CD4-positive, alpha-beta T cell treated with Interleukin-6 for 4 hours (primary cell): ENCODE measurements at places on chromosomes 16 and 17.

GRCh38 chr16:79970551-79971236 lies 370.2 kb upstream of the MAF start:
- DNase-seq, result no peak

DNA sequence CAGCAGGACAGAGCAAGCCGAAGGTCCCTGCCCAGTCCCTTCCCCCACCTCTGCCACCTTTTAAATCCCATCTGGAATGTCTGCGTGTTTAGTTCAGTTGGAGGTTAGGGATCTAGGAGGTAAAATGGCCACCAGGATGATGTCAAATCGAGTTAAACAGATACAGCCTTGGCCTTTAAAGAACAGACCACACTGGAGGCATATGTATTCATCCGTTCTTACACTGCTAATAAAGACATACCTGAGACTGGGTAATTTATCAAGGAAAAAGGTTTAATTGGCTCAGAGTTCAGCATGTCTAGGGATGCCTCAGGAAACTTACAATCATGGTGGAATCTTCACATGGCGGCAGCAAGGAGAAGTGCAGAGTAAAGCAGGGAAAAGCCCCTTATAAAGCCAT lies 167.8 kb upstream of the CACNG5 start:
- DNase-seq, result no peak

- no peak for DNase-seq
Measured at GRCh38 chr17:59160157-59161025, 4.8 kb downstream of the PRR11 start.

- no peak for DNase-seq
Measured at GRCh38 chr16:74296104-74296431, 546 bp upstream of the PSMD7 start.

GRCh38 chr16:56787167-56787566 lies 57.2 kb downstream of the NUP93 start:
- no peak for DNase-seq

DNA sequence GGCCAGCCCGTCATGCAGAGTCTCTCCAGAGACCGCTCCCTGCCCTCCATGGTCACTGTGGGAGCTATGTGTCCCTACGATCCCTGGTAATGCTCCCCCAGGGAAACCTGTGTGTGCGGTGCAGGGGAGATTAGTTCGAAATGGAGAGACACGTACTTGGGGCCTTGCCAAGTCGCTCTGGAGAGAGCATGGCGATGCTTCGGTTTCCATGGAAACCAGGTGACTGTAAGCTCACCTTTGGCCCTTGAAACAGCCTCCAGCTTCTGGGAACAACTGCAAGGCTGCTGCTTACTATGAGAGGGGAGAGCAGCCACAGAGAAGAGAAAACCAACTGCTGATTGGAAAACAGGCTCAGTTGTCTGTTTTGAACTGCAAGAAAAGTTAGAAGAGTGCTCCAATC lies 879.7 kb upstream of the EEF2KMT start:
- DNase-seq, result no peak

DNA sequence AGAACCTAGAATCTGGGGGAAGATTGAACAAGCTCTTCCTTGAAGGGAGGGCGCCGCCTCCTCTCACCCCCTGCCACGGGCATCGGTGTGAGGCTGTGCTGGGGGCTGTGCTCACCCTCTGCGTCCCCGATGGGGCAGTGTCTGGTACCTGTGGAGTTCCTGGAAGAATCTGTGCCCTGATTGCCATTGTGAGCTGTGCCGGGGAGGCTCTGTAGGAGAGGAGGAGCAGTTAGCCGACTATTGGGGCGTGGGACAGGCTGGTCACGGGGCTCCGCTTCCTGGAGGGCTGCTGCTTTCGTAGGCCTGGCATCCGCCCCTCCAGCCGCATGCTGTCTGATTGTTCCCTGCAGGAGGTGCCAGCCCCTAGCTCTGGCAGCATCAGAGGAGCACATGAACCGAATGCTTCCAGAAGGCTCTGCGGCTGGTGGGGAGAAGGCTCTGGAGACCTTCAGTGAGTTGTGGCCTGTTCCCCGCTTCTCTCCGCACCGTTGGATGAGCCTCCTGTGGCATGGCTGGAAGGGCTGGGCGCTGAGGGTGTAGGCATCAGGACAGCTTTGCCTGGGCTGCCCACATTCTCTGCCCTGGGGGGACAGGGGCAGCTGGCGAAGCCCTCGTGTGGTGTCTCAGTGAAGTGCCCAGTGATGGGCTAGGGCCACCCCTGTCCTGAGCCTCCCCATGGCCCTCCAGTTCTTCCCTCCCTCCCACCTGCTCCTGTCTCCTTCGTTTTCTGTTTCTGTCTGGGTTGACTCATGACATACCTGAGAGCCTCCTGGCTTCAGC lies 86.9 kb downstream of the SEC14L1 start:
- DNase-seq, result no peak

DNA sequence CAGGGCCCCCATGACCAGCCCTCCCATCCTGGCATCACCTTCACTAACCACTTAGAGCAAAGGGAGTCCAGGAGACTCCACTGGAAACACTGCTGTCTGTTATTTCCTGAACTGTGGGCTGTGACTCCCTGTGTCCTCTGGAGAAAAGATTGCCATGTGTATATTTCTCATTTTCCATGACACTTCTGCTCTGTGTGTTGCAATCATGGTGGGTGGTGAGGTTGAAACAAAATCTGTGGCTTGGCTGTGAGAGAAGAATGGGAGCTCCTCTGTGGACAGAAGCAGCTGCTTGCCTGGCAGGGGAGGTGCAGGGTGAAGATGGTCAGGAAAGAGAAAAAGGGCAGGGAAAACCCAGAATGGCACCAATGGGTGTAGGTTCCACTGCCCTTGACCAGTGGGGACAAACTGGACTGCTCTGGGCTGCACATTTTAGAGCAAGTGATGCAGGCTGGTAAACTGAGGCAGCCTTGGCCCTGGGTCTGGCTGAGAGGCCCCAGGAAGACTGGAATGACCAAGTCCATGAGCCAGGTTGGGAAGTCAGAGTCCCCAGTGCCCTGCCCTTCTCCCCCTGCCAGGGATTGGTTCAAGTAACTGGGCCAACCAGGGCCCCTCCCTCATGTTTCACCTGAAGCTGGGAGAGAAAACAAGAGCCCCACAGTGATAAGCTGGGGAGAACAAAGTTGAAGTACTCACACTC lies 314.3 kb downstream of the C16orf95 start:
- DNase-seq, result no peak

DNA sequence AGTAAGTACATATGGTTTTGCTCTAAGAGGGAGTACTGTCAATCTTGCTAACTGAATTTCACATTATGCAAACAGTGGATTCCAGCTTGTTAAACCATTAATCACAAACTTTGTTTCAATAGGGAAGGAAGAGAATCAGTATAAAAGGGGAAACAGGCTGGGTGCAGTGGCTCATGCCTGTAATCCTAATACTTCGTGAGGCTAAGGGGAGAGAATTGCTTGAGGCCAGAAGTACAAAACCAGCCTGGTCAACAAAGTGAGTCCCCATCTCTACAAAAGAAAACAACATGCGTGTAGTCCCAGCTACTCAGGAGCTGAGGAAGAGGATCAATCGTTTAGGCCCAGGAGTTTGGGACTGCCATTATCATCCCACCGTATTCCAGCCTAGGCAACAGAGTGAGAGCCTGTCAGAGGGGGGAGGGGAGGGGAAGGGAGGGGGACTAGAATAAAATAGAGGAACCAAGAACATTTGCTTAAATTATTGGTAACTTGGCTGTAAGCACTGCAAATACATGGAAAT lies 65.7 kb downstream of the FBXL20 start:
- DNase-seq, result no peak

- DNase-seq, result no peak
Measured at GRCh38 chr16:13291591-13292333, 390.4 kb downstream of the SHISA9 start.

DNA sequence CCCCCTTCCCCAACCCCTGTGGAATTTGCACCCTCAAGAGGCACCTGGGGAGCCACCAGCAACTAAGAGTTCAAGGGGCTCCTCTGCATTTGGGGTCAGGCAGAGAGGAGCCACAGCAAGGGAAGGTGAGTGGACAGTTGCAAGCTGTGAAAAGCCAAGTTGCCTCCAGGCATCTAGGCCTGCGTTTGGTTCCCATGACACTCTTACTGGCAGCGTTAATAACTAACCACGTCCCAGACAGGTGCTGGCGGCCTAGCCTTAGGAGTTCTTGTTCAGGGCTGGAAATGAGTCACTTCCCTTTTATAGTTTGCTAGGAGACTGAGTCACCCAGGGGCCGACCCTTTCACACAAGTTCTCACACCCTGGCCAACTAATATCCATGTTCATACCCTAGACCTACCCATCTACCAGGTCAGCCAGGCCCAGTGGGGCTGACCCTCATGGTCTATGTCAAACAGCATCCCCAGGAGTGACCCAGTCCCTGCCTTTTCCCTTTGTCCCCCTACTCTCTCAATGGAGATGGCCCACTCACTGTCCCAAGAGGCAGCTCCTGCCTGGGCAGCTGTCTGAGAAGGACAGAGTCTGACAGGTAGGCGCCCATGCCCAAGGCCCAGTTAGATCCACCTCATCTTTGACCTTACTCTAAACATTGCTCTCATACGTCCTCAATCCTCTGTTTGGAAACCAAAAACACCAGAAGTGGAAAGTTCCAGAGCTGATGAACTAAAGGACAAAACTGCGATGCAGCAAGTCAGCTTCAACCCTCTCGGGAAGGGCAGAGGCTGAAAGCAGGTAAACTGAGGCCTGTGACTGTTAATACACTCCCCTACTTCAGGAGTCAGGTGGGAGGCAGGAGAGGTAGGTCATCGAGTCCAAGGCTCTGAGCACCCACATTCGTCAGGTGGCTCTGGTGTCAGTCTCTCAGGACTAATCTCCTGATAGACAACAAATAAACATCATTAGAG lies 300.6 kb downstream of the SOX9 start:
- peak; percentile 33 for DNase-seq

DNA sequence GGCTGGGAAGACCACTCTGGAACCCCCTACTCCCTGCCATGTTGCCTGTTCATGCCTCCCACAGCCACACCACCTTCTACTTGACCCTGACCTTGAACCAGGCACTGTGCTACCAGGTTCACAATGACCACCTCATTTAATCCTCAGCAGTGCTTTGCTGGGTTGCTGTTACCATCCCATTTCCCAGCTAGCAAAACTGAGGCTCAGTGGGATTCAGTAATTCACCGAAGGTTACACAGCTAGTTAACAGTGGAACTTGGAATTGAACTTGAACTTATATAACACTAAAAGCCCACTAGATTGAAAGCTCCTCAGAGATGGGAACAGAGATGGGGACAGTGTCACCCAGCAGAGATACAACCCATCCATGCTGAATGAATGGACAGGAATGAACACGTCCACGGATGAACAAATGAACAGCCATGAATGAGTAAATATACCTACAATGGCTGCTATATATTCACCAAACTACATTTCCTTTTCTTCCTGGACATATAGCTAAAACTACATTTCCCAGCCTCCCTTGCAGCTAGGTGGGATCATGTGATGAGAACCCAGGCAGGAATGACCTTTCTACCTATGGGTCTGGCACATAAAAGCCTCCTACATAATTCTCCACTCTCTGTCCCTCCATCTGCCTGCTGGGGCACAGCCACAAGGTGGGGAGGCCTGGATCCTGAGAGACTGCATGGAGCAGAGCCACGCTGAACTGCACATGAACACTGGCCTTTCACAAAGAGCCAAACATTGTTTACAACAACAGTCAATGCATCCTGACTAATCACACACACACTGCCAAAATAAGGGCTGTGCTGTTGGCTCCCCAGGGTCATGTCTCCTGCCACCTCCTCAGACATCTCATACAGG lies 94.8 kb downstream of the RMI2 start:
- DNase-seq, result no peak

- no peak for DNase-seq
Measured at GRCh38 chr17:50238601-50239280, 35.5 kb upstream of the TMEM92 start.

- DNase-seq, result no peak
Measured at GRCh38 chr16:88974080-88974915, 2.7 kb downstream of the CBFA2T3 start.

- no peak for DNase-seq
Measured at GRCh38 chr16:82175627-82176026, 5.6 kb upstream of the MPHOSPH6 start.

DNA sequence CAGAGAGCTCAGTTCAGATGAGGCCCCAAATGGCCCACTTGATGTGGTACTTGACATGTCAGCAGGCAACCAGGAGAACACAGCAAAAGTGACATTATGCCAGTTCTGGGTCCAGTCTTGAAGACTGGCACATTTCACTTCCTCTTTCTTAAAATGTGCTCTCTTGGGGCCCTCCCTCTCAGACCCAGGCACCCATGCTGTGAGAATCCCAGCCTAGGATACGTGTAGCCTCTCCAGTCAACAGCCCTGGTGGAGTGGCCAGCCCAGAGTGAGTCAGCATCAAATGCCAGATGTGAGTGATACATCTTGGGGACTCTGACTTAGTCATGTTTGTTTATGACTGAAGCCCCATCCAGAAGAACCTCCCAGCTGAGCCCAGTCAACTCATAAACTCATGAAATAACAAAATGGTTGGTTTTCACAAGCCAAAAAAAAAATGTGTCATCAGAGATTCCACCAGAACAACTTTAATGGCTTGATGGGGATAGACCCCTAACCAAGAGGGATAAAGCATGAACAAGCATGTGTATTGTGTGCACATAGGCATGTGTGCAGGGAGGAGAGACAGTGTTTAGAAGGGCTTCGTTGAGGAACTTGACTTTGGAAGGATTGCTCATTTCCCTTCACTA lies 82.5 kb upstream of the TNRC6C start:
- peak; percentile 29 for DNase-seq

GRCh38 chr17:11644265-11645212 lies 46.3 kb downstream of the DNAH9 start:
- DNase-seq, result peak; percentile 21

DNA sequence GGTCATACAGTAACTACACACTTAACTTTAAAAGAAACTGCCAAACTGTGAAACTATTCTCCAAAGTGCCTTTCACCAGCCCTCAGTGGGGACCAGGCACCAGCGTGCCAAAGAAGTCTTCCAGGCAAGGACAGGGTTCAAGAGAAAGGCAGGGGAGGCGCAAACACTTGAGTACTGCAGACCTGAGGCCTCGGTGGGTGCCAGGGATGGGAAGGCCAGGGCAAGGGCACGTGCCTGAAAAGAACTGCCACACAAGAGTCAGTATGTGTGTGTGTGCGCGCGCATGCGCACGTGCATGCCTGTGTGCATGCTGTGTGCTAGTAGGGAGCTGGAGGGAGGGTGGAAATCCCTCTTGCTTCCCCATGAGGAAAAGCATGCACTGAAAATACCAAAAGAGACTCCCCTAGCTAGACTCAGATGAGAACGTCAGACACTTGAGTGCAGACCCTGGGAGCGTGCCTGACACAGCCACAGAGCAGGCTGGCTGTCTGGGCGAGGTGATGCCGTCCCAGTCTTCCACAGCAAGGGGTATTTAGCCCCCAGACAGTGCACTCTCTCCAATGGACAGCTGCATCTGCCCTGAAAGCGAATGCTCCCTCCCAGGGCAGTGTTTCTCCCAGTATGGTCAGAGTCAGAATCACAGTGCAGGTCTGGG lies 40.1 kb upstream of the GSG1L start:
- DNase-seq, result no peak

DNA sequence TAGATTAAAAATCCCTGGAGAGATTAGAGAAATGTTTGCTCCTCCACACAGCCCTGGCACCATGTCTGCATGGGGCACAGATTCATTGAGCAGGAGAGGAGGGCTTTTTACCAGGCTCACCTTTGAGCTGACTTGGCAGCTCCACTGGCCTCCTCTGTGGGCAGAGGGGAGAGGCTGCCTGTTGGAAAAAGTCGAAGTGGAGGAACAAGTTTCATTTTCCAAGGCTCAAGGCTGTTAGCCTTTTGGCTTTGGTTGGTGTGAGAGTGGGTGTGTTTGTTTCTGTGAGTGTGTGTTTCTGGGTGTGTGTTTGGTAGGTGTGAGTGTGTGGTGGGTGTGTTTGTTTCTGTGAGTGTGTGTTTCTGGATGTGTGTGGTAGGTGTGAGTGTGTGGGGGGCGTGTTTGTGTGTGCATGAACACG lies 5.6 kb downstream of the TMEM238L start:
- DNase-seq, result no peak

- no peak for DNase-seq
Measured at GRCh38 chr17:79620207-79621038, 9.6 kb upstream of the RBFOX3 start.
